ENCODE measurements at places on chromosomes 1 and 21.

- DNase-seq = no peak
Measured at GRCh38 chr1:18199462-18199861, 91.9 kb downstream of the IGSF21 start.

DNA sequence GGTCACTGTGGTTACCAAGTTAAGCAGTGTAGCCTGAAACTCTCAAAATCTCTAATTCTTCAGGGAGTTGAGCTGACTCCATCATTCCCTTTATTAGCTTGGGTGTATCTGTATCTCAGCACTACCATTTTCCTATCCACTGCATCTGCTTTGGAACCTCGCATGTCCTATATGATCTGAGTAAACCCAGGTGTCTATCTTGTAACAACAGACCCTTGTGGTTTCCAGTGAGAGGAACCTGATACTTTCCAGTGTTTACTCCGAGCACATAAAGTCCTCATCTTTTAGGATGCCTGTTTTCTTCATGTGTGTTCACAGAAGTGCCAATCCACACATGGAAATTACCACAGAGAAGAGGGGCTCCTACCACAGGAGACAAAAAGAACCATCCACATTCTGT lies 650.4 kb downstream of the LMO4 start:
- DNase-seq = no peak

GRCh38 chr1:162943622-162944021 lies 82.6 kb upstream of the CCDC190 start:
- DNase-seq = no peak

- no peak for DNase-seq
Measured at GRCh38 chr1:230208619-230209261, 141.7 kb downstream of the GALNT2 start.

DNA sequence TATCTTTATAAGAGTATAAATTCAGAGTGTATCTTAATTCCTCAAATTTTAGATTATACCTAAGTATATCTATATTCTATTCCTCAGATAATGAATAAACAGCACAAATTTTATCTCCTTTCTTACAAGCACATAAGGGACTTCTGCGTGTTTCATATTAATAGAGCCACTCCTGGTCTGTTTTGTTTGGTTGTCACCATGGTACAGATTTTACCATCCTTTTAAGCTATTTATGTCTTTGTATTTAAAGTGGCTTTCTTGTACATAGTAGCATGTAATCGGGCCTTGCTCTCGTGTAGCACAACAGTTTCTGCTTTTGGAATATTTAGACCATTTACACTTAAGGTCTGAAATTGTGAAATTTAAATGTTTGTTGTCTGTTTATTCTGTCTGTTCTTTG lies 52.6 kb upstream of the SLC35A3 start:
- no peak for DNase-seq

DNA sequence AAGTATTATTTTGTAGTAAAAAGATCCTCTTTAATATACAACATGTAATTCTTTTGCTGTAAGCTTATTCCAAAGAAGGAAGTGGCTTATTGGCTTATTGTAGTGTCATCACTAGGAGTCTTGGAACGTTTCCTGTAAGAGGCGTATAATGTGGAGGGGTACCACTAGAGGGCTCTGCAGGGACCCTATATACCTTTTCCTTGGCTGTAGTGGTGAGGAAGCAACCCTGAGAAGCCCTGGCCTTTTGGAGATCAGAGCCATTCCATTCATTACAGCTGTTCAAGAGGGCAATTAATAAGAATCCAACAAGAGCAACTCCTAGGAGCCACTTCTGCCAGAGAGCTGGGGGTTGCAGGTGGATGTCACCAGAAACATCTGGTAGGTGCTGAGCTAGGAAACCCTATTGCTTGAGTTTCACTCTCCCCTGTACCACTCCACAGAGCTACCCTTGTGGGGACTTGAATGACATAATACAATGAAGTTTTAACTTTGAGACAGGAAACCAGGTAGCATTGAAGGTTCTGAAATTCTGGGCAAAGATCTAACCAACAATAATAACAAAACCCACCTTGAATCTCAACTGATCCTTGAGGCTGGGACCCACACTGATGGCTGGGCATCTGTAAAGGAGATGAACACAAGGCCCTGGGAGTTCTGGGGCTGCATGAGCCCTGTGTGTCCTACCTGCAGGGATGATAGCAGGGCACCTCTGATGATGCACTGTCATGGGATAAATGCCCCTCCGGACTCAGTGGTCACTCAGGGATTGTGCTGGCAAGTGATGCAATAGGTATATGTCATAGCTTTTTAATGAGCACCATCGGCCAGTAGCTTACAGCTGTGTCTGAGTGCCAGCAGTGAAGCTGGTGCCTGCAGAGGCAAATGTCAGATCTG lies 160.2 kb upstream of the COA6 start:
- DNase-seq = no peak

- no peak for DNase-seq
Measured at GRCh38 chr1:243273506-243273905, 17.7 kb downstream of the SDCCAG8 start.

- no peak for DNase-seq
Measured at GRCh38 chr1:81325397-81325796, 475.3 kb upstream of the ADGRL2 start.

DNA sequence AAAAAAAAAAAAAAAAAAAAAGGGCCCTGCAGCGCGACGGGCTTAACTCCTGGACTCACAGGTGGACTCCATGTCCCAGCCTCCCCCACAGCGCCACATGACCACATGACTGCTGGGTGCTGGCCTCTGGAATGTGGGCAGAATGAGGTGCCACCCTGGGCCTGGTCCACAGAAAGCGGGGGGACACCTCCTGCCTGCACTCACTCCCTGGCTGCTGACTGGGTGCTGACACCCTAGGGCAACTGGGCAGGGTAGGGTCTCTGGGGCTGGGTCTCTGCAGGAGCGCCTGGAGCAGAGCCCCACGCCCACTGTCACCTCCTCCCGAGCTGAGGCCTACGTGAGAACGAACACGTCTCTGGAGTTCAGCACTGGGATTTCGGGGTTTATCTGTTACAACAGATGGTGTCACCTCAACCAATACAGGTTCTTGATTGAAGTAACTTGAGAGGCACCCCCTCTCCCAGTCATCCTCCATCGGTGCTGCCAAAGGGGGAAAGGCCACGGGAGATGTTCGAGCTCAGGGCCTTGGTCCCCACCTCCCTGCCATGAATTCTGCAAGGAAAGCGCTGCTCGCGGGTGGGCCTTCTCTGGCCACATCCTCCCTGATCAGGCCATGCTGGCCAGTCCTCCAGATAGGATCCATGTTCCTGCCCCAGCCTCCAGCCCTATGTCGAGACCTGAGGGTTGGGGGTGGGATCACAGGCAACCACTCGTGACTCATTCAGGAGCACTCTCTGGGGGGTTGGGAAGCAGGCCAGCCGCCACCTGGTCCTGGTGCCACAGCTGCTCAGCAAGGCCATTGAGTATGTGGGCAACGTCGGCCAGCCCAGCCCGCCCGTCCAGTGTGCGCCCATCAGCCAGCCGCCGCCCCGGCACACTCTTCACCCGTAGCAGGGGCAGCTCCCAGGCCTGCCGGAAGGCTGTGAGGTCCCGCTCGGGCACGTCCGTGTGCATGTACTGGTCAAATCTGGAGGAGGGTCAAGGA lies 5.4 kb downstream of the CPLANE2 start:
- DNase-seq = no peak

- DNase-seq = no peak
Measured at GRCh38 chr1:167333124-167333523, 112.4 kb downstream of the POU2F1 start.

- DNase-seq = no peak
Measured at GRCh38 chr1:6342056-6342455, 51.5 kb downstream of the ACOT7 start.

DNA sequence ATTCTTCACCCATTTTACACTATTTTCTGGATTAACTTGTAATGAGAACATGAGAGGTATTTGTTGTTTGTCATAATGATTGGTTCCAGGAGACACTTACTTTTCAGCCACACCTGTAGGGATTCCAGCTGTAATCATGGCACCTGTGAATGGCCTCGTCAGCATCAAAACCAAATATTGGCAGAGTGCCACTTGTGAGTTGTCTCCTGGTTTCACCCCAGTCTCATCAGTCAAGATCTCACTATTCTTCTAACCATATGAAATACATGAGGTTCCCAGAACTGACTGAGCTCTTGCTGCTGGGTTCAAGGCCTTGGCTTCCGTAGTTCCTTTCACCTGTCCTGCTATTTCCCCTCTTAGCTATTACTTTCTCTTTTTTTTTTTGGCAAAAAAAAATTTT lies 246.6 kb upstream of the ADGRL2 start:
- DNase-seq = no peak

GRCh38 chr1:160406131-160406968 lies 6.0 kb downstream of the VANGL2 start:
- DNase-seq = no peak

DNA sequence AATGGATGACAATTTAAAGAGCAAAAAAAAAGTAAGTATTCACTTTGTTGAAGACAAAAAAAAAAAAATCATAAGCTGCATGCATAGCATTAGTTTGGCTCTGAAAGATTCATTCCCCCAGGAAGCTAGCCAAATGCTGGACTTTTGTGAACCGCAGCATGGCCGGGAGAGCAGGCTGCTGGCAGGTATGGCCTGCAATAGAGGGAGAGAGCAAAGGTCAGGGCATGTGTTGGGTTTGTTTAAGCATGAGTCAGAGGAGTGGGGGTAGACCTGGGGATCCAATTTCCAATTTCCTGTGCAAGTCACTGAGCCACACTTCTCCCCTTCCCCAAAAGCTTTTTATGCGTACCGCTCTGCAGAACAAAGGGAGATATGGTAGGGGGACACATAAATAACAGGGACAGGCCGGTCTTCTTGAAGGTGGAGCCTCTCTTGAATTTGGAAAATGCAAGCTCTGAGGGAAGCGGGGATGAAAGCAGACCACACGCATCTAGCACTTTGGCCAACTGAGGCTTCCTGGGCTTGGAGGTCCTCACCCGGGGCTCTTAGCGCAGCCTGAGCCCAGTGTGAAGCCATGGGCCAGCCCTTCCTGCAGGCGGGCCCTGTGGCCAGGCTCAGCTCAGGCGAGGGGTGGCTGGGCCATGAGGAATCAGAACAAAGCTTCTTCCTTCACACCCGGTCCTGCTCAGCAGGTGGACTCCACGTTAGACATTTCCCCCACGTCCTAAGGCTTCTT lies 171.1 kb downstream of the TOMM20 start:
- DNase-seq = no peak

GRCh38 chr1:17081439-17081838 lies 27.6 kb upstream of the SDHB start:
- DNase-seq = no peak

DNA sequence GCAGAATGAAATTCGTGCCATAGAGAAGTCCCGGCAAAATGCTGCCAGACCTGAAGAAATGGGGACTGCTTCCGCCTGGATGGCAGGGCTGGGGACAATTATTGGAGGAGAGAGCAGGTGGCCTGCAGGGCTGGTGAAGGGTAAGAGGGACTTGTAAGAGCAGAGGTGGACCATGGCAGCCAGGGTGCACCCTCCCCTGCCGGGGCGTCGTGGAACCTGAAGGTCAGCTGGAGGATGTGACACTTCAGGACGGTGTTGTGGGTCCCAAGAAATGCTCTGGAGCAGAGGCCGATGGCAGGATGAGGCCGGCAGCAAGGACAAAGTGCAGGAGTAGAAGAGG lies 40.3 kb downstream of the RIPK4 start:
- DNase-seq = no peak

DNA sequence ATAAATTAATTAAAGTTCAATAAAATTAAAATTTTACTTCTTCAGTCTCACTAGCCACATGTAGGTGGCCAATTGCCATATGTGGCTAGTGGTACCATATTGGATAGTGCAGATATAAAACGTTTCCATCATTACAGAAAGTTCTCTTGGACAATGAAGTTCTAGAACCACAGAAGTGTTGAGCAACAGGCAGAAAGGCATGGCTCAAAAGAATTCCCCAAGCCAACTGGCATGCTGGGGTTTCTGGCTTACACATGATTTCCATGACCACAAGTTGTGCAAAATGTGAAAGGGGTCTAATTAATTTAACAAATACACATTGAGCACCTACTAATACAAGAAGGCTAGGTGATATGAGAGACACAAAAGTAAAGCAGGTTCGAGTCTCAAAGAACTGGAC lies 72.2 kb upstream of the CDC42BPA start:
- no peak for DNase-seq

- DNase-seq = no peak
Measured at GRCh38 chr1:48683839-48684238, 92.9 kb downstream of the BEND5 start.

DNA sequence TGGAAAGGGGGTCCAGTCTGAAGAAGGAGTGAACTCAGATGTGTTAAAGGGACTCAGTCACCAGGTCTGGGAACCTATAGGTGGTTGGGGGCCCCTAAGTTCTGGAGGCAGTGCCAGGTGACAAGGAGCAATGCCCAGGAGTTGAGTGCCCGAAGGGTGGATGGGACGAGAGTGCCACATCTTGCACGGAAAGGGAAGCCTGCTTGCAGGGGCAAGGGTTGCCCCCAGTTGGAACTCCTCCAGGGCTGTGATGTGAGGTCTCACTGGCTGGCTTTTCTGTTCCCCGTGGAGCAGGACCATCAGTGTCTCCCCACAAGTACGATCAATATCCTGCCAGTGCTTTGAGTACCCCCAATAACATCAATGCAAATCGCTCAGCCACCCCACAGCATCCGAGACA lies 107.3 kb downstream of the TOMM20 start:
- DNase-seq = no peak

- DNase-seq = no peak
Measured at GRCh38 chr1:171431994-171432393, 53.3 kb upstream of the PRRC2C start.

DNA sequence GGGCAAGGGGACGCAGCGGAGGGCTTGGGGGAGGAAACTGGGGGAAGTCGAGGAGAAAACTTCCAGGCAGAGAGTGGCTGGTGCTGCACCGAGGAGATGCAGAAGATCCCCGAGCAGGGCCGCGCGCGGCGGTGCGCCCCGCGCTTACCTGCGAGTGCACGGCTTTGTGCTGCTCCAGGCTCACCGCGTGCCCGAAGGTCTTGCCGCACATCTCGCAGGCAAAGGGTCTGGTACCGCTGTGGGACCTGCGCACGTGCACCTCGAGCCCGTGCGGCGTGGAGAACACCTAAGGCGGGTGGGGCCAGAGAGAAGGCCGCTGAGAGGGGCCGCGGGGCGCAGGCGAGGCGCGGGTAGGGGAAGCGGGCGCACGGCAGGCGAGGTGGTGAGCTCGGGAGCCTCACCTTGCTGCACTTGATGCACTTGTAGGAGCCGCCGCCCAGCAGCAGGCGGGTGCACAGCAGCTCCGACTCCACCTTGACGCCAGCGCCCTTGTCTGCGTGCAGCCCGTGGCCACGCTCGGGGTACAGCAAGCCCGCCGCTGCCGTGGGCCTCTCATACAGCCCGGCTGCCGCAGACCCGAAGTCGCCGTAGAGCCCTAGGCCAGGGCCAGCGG lies 6.4 kb downstream of the GFI1 start:
- no peak for DNase-seq

All from stimulated activated CD8-positive, alpha-beta memory T cell treated with anti-CD3 and anti-CD28 coated beads, Interleukin-15, amount 100 ng/mL, for 24 hours (primary cell).